Stimulated activated CD4-positive, alpha-beta T cell treated with anti-CD3 and anti-CD28 coated beads, TNF-alpha, amount 100 ng/mL, for 1 hour (primary cell): ENCODE measurements at places on chromosomes 3 and 15.

DNA sequence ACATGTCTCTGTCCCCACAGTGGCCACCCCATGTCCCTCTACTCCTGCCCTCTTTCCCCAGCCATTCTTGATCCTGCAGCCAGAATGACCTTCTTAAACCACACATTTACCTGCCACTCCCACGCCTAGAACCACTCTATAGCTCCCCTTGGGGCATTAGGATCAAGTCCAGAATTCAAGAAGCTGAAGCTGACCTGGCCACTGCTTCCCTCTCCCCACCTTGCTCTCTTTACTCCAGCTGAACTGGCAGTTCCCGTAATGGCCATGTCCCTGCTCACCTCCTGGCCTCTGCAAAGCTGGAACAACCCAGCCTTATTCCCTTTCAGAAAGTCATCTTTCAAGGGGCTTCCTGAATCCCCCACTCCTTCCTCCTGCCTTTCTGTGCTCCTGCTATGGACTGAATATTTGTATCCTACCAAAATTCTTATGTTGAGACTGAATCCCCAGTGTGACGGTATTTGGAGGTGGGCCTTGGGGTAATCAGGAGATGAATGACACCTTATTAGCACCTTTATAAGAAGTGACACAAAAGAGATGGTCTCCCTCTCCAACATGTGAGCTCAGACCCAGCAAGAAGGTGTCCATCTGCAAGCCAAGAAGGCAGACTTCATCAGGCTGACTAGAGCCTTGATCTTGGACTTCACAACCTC lies 3.8 kb downstream of the CSRNP1 start:
- DNase-seq, result no peak

DNA sequence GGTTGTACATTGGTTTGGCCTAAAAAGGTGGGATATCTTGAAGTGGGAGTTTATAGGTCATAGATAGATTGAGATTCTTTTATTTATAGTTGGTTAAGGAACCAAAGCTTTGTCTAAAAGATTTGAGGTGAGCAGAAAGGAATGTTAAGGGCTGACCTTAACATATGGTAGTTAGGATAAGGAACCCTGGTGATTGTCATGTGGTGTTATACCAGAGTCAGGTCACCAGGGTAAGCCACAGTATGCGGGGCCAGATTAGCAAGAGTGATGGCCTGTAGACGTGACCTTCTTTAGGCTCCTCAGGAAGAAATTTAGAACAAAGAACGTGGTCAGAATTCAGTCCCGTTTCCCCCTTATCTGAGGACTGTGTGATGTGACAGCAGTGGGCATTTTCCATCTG lies 249.2 kb downstream of the GABRG3 start:
- no peak for DNase-seq

- DNase-seq, result no peak
These were observed 35.7 kb upstream of the POLG start for GRCh38 chr15:89370120-89370977.

- DNase-seq, result no peak
These were observed 41.5 kb downstream of the TGM4 start for GRCh38 chr3:44915702-44916438.

DNA sequence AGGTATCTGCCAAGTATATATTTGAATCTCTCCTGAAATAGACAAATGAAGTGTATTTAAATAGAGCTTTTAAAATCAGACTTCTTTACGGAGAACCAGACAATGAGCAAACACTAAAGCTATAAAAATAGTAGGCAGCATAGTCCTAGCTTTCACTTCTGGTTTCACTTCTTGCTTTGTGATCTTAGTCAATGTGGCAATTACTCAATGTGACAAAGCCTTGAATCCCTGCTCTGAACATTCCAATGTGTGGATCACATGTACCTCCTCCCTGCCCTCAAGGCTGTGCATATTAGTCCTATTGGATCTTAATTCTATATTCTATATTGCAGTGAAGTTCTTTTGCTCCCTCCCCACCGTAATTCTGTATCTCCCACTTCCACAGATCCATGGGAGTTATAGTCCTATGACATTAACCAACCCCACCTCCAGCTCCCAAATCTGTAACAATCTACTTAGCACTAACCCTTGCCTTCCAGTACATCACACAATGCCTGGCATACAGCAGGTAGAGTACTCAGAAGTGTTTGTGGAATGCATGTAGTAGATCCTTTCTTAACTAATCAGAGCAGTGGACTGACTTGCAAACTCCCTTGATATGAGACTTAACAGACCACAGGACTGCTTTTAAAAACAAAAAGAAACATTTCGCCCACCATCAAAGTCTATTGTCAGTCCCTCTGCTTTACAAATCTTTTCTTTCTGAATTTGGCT lies 24.3 kb upstream of the CP start:
- no peak for DNase-seq

GRCh38 chr3:174158674-174159073 lies 700.5 kb upstream of the NAALADL2 start:
- DNase-seq, result no peak

GRCh38 chr3:123352134-123352554 lies 96.7 kb downstream of the ADCY5 start:
- no peak for DNase-seq

DNA sequence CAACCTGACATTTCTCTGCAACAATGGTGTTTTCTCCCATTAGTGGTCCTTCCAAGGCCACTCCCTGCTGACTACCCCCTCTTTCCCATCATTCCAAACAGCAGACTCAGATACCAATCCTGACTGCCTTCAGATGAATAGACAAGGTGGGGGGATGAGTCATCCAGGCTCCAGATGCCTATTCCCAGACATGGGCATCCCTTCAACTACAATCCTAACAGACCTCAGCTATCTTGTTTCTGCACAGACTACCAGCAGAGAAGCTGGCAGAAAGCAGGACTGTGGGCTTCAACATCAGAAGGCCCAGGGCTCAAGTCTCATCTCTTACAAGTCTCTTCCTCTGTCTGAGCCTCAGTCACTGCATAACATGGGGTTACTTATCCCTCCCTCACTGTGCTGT lies 2.2 kb downstream of the RBP1 start:
- DNase-seq, result no peak

DNA sequence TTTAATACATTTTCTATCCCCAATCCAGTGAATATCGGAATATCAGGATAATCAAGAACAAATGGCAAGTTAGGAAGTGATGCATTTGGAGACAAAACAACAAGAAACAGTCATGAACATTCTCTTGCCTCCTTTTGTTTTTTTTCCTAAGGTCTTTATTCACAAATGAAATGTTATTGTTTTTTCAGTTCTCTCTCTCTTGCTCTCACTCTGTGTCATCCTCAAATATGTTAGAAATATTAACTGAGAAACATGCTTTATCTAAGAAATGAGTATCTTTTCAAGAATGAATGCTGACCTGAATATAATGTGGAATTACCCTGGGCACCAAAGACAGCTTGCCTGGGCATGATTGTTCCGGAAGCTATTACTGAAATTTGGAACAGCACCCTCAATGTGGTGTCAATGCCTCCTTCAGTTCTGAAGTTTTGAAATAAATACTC lies 51.3 kb downstream of the RBMS3 start:
- no peak for DNase-seq

DNA sequence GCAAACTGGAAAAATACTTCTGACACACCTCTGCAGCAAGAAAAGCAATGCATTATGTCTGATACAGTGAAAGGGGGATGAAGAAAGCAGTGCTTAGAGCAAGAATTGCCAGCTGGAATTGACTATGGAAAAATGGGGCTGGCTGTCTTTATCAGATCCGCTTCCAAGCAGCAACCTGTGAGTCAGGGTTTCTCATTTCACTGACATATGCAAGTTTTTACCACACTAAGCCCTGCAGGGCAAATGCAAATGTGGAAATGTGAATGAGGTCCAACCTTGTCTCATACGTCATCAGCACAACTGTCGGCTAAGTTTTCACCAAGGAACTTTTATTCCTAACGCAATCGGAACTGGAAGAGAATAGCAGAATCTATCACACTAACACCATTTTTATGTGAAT lies 172.5 kb upstream of the GADL1 start:
- DNase-seq, result no peak

DNA sequence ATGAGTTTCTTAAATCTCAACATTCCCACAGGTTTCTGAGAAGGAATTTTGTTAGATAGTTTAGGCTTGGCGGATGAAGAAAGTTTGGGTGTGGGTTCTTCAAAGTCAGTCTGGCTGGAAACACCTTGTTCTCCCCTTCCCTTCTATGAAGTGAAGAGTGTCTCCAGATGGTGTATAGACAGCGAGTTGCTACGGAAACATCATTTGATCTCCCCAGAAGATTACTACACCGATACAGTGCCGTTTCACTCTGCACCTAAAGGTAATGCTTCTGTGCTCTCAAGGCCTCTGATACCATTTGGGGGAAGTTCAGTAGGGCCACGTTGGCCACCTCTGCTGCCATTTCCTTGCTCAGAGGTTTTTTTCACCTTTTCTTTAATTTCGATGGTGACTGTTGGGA lies 20.6 kb downstream of the DLEC1 start:
- no peak for DNase-seq

DNA sequence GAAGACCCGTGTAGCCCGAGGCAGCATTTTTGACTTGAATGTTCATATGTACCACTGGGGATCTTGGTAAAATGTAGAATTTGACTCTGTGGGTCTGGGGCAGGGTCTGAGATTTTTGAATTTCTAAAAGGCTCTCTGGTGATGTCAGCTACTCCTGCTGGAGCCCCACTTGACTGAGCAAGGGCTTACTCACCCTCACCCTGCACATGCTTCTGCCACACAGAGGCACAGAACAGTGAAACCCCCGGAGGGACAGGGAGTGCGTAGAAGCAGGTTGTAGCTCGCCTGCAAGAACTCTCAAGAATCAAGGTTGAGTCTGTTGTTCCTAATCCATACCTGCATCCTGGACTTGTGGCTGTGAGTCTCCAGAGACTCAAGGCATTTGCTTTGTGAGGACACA lies 41.1 kb downstream of the SLCO3A1 start:
- no peak for DNase-seq

GRCh38 chr3:42298259-42298658 lies 32.3 kb upstream of the CCK start:
- no peak for DNase-seq

DNA sequence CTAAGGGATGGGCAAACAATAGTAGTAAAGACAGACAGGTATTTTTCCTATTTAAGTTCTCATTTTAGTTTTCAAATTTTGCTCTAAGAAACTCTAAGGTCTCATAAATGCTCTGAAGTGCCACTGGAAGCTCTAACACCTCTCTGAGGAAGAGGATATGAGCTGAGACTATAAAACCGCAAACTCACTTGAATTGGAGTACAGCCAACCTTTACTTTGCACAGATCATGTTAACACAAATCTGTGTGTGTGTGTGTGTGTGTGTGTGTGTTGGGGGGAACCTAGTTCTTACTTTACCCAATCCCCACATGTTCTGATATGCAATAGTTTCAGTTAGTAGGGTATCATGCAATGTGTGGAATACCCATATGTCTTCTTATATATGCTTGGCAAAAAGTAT lies 446.8 kb downstream of the CHL1 start:
- DNase-seq, result no peak

- no peak for DNase-seq
These were observed 27.7 kb upstream of the PCOLCE2 start for GRCh38 chr3:142916605-142917004.

DNA sequence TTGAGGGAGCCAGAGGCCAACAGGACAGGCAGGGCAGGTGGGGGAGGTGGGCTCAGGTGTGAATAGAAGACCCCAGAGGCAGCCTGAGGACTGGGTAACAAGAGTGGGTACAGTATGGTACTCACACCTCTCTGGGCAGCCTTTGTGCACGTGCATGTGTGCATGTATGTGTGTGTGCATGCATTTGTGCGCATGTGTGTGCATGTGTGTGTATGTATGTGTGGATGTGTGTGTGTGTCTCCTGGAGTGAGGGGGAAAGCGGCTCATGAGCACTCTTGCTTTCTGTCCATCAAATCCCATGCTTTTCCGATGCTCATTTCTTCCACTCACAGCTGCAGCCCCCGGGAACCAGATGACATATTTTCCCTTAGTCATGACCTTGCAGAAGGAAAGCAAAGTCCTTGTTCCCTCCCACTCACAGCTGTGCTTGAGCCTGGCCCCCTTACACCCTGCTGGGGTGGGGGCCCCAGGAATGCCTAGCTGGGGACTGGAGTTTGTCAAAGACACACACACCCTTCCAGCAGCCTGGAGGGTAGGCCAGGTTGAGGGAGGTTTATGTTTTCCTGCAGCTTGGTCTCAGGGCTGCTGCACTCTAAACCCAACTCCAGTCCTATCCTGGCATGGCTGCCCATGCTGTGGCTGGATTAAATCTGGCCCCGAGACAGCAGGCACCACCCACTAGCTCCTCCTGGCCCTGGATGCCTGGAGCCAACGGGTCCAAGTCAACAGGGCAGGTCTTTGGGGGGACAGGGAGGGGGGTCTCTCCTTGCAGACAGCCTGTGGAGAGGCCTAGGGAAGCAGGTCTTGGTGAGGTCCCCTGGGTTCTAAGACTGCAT lies 22.5 kb downstream of the CCDC33 start:
- no peak for DNase-seq

DNA sequence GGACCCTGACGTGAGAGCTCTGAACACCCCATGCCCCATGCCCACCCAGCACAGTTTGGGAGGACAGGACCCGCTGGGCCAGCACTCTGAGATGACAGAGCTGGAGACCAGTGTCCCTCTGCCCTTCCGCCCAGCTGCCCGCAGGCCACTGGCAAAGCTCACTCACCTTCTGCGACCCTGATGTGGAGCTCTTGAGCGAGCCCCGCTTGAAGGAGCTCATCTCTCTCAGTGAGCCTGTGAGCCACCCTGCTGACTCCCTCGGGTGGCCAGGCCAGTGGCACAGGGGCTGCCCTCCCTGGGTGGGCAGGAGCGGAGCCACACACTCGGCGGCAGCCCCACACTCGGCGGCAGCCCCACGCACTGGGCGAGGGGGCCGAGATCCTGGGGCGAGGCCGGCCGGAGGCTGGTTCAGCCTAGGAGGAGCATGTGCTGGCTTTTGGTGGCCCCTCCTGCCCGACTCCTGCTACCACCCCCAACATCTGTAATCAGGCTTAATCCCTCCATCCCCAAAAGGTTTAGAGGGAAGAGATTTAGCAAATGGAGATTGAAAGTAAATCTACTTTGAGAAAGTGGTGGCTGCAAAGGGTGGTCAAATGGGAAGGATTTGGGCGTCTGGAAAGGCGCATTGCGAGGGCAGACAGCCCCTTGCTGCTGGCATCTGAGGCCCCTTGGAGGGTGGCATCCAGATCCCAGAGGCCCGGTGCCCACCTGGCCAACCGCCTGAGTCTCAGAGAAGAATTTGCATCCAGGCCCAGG lies 59.4 kb upstream of the TRPM1 start:
- no peak for DNase-seq

GRCh38 chr15:66959066-66959465 lies 106.3 kb upstream of the SMAD3 start:
- DNase-seq, result no peak

- no peak for DNase-seq
These were observed 12.6 kb downstream of the ATP2C1 start for GRCh38 chr3:130906374-130906995.

- DNase-seq, result no peak
These were observed 2.7 kb upstream of the CACNA2D2 start for GRCh38 chr3:50506169-50506568.
